ENCODE measurements at places on chromosomes 3 and 15. TPM values are rescaled to one million over a fixed set of nuclear protein-coding genes. Genes with fewer than 3 reads are reported as not detected.

Gene PSMA4
- 533 TPM for polyA plus RNA-seq

Gene AGBL1
- not detected for polyA plus RNA-seq

Gene CCDC54
- polyA plus RNA-seq = not detected

Gene IMPG2
- polyA plus RNA-seq = not detected

Gene PARP15
- polyA plus RNA-seq = 16.3 TPM

Gene SLC15A2
- 1.8 TPM for polyA plus RNA-seq

Gene HRG
- polyA plus RNA-seq = not detected

Gene SAMMSON
- polyA plus RNA-seq = not detected

Gene GHRL
- 1.2 TPM for polyA plus RNA-seq

Gene TF
- not detected for polyA plus RNA-seq

Gene P2RY13
- polyA plus RNA-seq = not detected

Gene PIGZ
- polyA plus RNA-seq = 1.00 TPM

Gene SH2D7
- not detected for polyA plus RNA-seq

Gene TLR9
- 1.2 TPM for polyA plus RNA-seq

Gene WDR93
- polyA plus RNA-seq = not detected

Gene ADPRH
- 18.8 TPM for polyA plus RNA-seq

Gene CD200R1
- 0.31 TPM for polyA plus RNA-seq

Gene CFAP92
- polyA plus RNA-seq = 0.52 TPM

Gene COL8A1
- polyA plus RNA-seq = 0.04 TPM

Gene ACAN
- polyA plus RNA-seq = not detected

Gene FAM227B
- polyA plus RNA-seq = 12.8 TPM

Gene NOX5
- polyA plus RNA-seq = not detected

Gene CD86
- polyA plus RNA-seq = 48.5 TPM

Gene MORC1
- not detected for polyA plus RNA-seq

Gene UBA7
- polyA plus RNA-seq = 34.6 TPM

All from GM12878 (cell line).